Umbilical cord (tissue), 2 donors: ENCODE measurements at places on chromosomes 11 and 22. TPM values are rescaled to one million over a fixed set of nuclear protein-coding genes. Genes with fewer than 3 reads are reported as not detected.

ANKK1 gene
- 0.48 TPM for total RNA-seq

FOXR1 gene
- not detected for total RNA-seq

GRCh38 chr11:6962673-6963072 lies 36.4 kb downstream of the ZNF215 start:
- no peak for DNase-seq

DNA sequence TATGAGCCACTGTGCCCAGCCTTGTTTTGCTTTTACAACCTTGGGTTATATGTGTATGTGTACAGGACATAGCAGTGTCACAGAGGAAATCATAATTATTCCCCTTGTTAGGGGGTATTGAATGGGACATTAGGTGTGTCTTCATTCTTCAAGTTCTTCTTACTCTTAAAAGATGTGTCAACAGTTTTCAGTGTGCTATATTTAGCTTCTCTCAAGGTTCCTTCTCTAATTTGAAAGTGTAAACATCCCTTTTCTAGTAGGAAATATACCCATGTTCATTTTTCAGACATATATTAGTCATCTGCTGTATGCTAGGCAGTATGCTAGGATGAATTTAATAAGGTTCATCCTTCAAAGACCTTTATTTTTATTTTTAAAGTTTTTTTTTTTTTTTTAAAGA lies 17.1 kb downstream of the PCF11 start:
- no peak for DNase-seq

GRCh38 chr11:121237686-121238658 lies 54.6 kb upstream of the SC5D start:
- DNase-seq = peak; percentile 56
